ENCODE measurements at places on chromosomes 1 and 21.

GRCh38 chr1:29999595-29999994 lies 723.8 kb downstream of the MATN1 start:
- DNase-seq = no peak

DNA sequence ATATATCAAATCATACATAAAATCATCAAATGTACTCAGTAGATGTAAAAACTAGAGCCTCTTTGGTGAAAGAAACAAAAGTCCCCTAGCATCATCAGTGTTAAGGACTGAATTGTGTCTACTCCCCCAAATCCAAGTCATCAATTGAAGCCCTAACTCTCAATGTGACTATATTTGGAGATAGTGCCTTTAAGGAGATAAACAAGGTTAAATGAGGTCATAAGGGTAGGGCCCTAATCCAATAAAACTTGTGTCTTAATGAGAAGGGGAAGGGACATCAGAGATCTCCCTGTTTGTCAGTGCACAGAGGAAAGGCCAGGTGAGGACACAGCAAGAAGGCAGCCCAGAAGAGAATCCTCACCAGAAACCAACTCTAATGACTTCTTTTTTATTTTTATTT lies 33.5 kb downstream of the USP24 start:
- no peak for DNase-seq

GRCh38 chr1:91455896-91456295 lies 44.8 kb upstream of the CDC7 start:
- DNase-seq = no peak

DNA sequence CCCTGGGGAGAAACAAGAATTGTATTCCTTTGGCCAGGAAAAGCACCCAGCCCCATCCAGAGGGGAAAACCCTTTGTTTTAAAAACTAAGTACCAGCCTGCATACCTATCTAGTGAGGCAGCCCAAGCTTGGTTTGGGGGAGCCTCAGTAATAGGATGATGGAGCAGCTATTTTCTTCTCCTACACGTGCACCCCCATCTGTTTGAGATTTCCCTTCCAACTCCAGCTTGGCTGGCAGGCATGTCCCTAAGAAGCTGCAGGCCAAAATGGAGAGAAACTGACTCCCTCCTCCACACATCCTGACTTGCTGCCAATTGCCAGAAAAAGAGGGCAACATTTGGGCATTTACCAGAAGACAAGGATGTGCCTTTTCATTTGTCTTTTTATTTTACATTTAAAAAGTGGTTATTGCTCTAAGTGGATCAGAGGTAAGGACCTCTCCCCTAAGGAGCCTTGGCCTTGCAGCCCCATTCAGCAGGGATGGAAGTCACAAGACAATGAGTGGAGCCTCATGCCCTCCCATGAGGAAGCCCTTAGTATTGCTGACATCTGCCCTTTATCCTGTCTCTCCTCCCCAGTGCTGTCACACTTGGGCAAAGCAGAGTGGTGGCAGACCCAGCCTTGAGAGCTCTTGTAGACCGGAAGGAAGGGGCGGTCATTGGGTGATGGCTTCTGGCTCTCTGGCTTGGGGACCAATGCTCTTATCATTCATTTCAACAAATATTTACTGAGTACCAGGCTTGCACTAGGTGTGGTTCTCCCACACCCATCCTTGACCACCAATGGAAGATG lies 8.6 kb downstream of the FNDC5 start:
- DNase-seq = no peak
